ENCODE measurements at places on chromosomes 3 and 15. TPM values are rescaled to one million over a fixed set of nuclear protein-coding genes. Genes with fewer than 3 reads are reported as not detected.

SEMA3G gene
- 0.26 TPM for total RNA-seq

KAT2B gene
- 8.7 TPM for total RNA-seq

CIP2A gene
- 4.3 TPM for total RNA-seq

FAM98B gene
- 2.7 TPM for total RNA-seq

EPHB1 gene
- 0.63 TPM for total RNA-seq

FAM81A gene
- total RNA-seq = under 0.01 TPM

DCLK3 gene
- total RNA-seq = under 0.01 TPM

LRRC31 gene
- not detected for total RNA-seq

LRRC15 gene
- total RNA-seq = 0.26 TPM

ARGFX gene
- not detected for total RNA-seq

ABCF3 gene
- 57.1 TPM for total RNA-seq

SGO1 gene
- total RNA-seq = 0.17 TPM

LRRN1 gene
- not detected for total RNA-seq

CCDC39 gene
- 0.52 TPM for total RNA-seq

GAP43 gene
- total RNA-seq = 6.1 TPM

DUOXA2 gene
- total RNA-seq = not detected

TICRR gene
- total RNA-seq = 0.32 TPM

CORO2B gene
- total RNA-seq = 10.1 TPM

CCR9 gene
- total RNA-seq = not detected

CX3CR1 gene
- total RNA-seq = not detected

ROPN1 gene
- total RNA-seq = not detected

All from bronchial smooth muscle cell (primary cell).